CD4-positive, alpha-beta T cell treated with Interleukin-17A for 4 hours (primary cell): ENCODE measurements at places on chromosomes 13 and 19.

- peak; percentile 20 for DNase-seq
Observed at GRCh38 chr19:20038358-20039202, 725 bp downstream of the ZNF682 start.

- no peak for DNase-seq
Observed at GRCh38 chr13:62067821-62068220, 652.2 kb upstream of the PCDH20 start.

- DNase-seq, result no peak
Observed at GRCh38 chr13:84297251-84297650, 415.0 kb upstream of the SLITRK1 start.

- no peak for DNase-seq
Observed at GRCh38 chr13:29905845-29906244, 55.4 kb upstream of the UBL3 start.

DNA sequence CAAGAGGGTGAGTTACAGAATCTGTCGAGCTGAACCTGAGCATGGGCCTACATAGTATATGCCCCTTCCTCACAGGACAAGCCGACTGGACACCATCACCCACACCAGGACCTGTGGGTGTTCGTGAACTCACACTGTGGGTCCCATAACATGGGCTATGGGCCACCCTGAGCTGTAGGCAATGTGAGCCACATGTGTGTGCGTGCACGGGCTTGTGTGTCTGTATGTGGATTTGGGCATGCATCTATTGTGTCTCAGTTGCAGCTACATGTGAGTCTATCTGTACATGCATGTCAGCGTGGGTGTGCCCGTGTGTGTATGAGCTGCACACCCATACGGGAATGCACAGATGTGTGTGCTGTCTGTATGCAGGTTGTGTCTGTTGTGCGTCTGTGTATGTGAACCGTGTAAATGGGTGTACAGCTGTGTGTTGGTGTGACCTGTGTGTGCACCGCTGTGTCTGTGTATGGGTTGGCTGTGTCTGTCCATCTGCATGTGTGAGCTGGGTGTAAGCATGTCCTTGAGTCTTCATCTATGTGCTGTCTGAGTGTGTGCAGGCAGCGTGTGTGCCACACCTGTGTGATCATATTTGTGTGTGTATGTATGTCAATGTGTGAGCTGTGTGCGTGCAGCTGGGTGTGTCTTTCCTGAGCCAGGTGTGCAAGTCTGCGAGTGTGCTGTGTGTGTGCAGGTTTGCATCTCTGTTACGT, 1.7 kb downstream of the NOTCH3 start:
- no peak for DNase-seq

DNA sequence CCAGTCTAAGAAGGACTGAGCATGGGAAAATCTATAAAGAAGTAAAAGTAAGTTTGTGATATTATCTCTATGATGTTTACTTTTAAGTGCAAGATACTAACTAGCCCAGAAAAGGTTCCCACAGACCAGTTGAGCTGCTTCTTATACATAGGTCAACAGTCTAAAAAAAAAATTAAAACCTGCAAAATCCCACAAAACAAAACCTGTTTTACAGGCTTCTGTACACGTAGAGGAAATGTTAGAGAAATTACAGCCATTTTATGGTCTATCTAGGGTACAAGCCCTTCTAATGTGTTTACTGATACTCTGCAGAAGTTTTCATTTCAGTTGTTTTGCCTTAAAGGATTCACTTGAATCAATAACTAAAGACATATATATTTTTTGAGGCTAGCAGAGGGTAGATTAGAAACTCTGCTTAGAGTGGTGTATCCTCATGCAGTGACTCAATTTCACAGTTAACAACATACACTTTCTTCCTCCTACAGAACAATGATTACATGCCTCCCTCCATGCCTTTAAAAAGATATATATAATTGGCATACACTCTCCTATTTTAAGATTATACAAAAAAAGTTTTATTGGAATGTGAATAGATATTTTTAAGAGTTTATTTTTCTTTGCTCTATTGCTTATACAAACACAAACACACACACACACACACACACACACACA, 43.9 kb downstream of the CAB39L start:
- no peak for DNase-seq

- DNase-seq, result peak; percentile 62
Observed at GRCh38 chr19:898663-899062, 5.4 kb downstream of the RNU6-9 start.
